ENCODE measurements at places on chromosomes 5 and 9.

GRCh38 chr9:16180546-16180945 lies 627.7 kb downstream of the CCDC171 start:
- DNase-seq: peak; percentile 63

DNA sequence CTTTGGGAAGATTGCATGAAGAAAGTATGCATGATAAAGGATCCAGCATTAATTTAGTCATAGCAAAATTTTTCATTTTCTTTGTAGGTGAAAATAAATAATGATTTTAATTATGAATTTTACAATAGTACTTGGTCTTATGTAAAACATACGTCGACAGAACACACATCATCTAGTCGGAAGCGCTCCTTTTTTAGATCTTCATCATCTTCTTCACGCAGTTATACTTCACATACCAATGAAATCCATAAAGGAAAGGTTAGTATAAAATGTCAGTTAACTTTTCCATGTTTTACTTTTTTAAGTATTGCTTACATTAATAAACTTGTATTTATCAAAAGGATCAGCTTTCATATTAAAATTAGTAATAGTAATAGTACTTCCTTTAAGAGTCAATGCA lies 35.8 kb downstream of the C7 start:
- DNase-seq: no peak

DNA sequence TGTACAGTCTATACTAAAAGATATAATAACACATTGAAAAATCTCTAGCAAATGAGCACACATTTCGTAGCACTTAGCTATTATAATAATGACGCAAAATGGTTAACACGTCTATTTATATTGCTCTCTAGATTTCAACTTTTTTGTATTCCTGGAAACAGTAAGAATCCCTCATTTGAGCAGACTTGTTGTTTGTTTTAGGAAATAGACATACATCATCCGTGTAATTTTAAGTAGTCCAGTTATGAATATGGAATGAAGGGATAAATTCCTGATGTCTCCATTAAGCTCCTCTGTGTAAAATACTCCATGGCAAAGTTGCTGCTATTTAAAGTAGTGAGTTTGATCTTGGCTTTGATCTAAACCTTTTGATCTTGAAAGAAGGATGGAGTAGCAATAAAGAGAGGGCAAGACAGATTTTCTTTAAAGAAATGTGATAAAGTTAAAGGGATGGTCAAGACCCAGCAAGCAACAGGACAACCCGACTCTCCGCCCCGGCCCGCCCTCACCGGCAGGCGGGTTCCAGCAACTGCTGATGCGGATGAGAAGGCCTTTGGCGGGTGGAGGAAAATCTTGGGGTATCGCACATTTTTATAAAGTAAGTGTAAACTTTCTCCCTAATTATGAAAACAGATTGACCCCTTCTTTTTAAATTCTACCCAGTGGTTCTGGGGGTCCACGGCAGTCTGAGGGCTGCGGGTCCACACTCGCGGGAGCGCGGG lies 277.4 kb downstream of the AOPEP start:
- peak; percentile 51 for DNase-seq

GRCh38 chr5:123518111-123518510 lies 6.1 kb downstream of the CSNK1G3 start:
- DNase-seq: no peak

DNA sequence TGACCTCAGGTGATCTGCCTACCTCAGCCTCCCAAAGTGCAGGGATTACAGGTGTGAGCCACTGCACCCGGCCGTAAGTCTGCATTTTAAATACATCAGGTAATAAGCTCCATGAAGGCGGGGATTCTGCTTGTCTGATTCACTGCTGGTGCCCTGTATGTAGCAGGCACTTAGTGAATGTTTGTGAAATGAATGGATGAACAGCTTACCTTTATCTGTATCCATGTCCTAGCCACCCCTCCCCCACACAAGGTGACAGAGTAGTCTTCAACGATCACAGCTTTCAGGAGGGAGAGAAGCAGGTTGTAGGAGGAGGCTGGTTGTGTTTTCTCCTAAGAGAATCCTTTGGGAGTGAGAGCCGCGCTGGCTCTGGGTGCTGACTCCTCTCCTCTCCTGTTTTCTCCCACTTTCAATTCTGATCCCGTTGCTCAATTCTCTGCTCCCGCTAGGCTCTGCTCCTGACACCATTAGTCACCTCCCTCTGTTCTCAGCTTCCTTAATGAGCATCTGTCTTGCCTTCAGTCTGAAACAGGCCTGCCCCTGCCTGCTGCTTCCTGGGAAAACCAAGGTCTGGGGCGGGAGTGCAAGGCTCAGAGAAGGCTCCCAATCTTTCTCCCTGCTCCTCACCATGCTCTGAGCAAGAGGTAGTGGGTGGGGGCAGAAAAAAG lies 88.8 kb upstream of the CTNNA1 start:
- peak; percentile 57 for DNase-seq
